ENCODE measurements at places on chromosomes 12 and 14.

- DNase-seq, result peak; percentile 72
Observed at GRCh38 chr14:64707661-64708060, 3.4 kb downstream of the PLEKHG3 start.

- no peak for DNase-seq
Observed at GRCh38 chr14:62017651-62018230, 255.5 kb downstream of the SNAPC1 start.

DNA sequence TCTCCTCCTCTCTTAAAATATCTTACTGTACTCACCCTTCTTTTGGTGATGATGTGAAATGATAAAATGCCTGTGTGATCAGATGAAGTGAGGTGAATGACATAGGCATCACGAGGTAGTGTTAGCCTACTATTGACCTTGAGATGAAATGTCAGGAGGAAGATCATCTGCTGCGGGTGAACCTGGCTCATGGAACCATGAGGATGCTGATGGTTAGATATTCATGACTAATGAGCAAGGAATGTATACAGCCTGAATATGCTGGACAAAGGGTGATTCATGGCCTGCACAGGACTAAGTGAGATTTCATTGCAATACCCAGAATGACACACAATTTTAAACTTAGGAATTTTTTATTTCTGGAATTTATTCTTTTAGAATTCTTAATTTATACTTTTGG, 89.6 kb downstream of the DAAM1 start:
- peak; percentile 88 for DNase-seq

GRCh38 chr14:77988970-77989369, 181.2 kb upstream of the NRXN3 start:
- DNase-seq, result peak; percentile 62

GRCh38 chr12:111297703-111298426, 71.0 kb downstream of the PHETA1 start:
- no peak for DNase-seq

DNA sequence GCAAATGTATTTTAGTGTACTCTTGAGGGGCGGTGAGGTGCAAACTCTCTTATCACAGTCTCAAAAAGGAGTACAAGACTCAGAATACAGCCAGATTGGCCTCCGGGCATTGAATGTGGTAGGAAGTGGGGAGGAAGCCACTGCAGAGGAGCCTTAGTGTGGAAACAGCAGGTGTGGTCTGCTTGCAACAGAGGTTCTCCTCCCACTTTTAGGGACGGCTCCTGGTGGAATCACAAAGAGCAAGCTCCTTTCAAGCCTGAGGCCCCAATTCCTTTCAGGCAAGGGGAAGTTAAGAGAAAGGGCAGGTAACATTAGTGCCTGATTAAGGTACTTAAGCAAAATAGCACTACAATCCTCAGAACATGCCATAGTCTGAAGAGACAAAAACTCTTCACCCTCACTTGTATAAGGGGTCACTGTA, 23.7 kb upstream of the SLC2A3 start:
- no peak for DNase-seq

DNA sequence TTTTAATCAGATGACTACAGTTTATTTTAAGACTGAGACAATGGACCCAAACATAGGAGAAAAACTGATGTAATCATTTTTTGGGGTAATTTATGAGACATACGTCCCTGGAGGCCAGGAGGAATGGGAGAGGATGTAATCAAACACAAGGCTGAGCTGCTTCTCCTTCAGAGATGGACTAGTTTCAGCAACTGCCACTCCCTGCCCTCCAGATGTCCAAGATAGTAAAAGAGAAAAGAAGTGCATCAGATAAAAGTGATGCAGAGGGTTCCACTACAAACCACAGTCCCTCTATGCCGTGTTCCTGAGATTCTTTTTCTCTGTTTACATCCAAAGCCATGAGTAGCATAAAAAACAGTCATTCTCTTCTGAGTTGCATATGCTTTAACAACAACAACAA, 101.1 kb downstream of the DACT1 start:
- DNase-seq, result no peak

- DNase-seq, result no peak
Observed at GRCh38 chr14:105494606-105494929, 3.5 kb downstream of the TEDC1 start.

GRCh38 chr12:120376934-120377572, 8.1 kb upstream of the MSI1 start:
- no peak for DNase-seq

All from ACHN (cell line).